ENCODE measurements at places on chromosomes 13 and 19. TPM values are rescaled to one million over a fixed set of nuclear protein-coding genes. Genes with fewer than 3 reads are reported as not detected.

The CRX gene
- not detected for total RNA-seq

The GPATCH1 gene
- 11.9 TPM for total RNA-seq

The ZNF486 gene
- total RNA-seq, result 4.2 TPM

The TMEM145 gene
- total RNA-seq, result 0.85 TPM

The ATXN8OS gene
- not detected for total RNA-seq

The COQ8B gene
- total RNA-seq, result 36.7 TPM

The MEIOSIN gene
- not detected for total RNA-seq

The REX1BD gene
- total RNA-seq, result 132 TPM

The PABPC3 gene
- total RNA-seq, result 0.39 TPM

The CEACAM7 gene
- total RNA-seq, result not detected

The RASAL3 gene
- total RNA-seq, result 107 TPM

The ZNF491 gene
- 0.67 TPM for total RNA-seq

The CILP2 gene
- total RNA-seq, result 0.14 TPM

The ERICH4 gene
- not detected for total RNA-seq

The SIGLEC8 gene
- 0.18 TPM for total RNA-seq

The LMTK3 gene
- total RNA-seq, result 3.1 TPM

The PAN3 gene
- 35.4 TPM for total RNA-seq

The CGB8 gene
- not detected for total RNA-seq

The LRRC63 gene
- total RNA-seq, result 0.71 TPM

The ZNF816 gene
- total RNA-seq, result 8.1 TPM

The CATSPERD gene
- total RNA-seq, result not detected

The TNFSF9 gene
- 7.4 TPM for total RNA-seq

The ZNF414 gene
- 23.6 TPM for total RNA-seq

The SSC5D gene
- total RNA-seq, result 0.41 TPM

The ZNF492 gene
- total RNA-seq, result 0.18 TPM

The CCDC194 gene
- total RNA-seq, result 2.4 TPM

The SGCG gene
- total RNA-seq, result not detected

The KLK12 gene
- not detected for total RNA-seq

The ZNF787 gene
- total RNA-seq, result 37.8 TPM

The FOSB gene
- 10.2 TPM for total RNA-seq

The KRTDAP gene
- not detected for total RNA-seq

The PLVAP gene
- not detected for total RNA-seq

The DCLK1 gene
- not detected for total RNA-seq

The KIR2DL3 gene
- not detected for total RNA-seq

The PLK5 gene
- total RNA-seq, result not detected

The ZFR2 gene
- total RNA-seq, result 0.32 TPM

The CYSLTR2 gene
- total RNA-seq, result 3.7 TPM

The KANK2 gene
- 6.5 TPM for total RNA-seq

The TBCB gene
- total RNA-seq, result 143 TPM

All from activated T-helper 2 cell treated with anti-CD3 and anti-CD28 coated beads, Interferon-gamma antibody, Interleukin-2, Interleukin-4, amounts not matched to agents 10 μg/mL and 5 μg/mL and 100 μg/mL, durations not matched to agents 14 hours and 24 hours and 36 hours (primary cell).